ENCODE measurements at places on chromosomes 13 and 19.

GRCh38 chr19:36054733-36055686, at the start of gene WDR62:
Gene WDR62 (plus strand): TSS chr19:36054897. CDS start chr19:36054972, 75 bp downstream.
- DNase-seq: peak; percentile 93

DNA sequence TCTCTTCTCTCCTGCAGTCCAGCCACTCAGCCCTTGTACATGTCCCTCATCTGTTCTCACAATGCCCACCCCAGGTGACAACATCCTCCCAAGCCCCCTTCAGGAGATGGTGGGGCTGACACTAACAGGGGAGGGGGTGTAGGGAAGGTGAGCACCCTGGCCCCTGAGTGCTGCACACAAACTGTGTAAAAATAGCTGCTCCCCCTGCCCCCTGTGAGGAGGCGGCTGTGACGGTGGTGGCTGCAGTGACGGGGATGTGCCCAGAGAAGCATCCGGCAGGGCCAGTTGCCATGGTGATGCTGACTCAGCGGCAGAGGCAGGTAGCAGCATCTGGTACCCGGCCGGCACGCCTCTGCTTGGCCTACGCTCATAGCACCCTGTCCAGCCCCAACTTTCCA, 13.0 kb upstream of the JUND start:
- DNase-seq: peak; percentile 43

- no peak for DNase-seq
Measured at GRCh38 chr19:30744741-30745475, 372.7 kb downstream of the ZNF536 start.

DNA sequence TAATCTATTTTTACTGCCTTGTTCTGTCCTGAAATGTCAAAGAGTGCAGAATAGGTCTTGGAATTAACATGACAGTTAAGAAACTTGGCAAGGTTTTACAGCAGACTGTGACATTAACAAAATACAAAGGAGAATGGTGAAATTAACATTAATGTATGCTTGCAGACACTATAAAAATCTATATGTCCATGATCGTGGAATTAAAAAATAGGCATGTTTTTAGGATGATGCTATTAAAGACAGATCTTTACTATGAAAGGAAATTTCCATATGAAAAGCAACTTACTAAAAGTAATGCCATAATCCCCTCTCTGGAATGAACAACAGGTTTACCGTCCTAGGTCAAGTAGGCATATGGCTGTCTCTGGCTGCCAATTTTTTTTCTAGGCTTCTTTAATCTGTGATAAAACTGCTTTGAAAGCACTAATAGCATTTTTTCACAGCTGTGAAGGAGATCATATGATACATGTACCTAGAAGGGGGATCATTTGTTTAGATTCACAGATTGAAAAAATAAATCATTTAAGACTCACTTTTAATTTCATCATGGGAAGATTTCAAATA, 291.5 kb downstream of the ZNF536 start:
- no peak for DNase-seq

GRCh38 chr19:55158848-55159749, 1.6 kb upstream of the TNNI3 start:
- peak; percentile 37 for DNase-seq

All from fibroblast of skin of right biceps (primary cell).